ENCODE measurements at places on chromosomes 12 and 14.
A peak's percentile ranks its signal among the peaks of the same experiment; 100 is the strongest.

- DNase-seq, result no peak
These were observed 89.7 kb downstream of the ERGIC2 start for GRCh38 chr12:29291226-29291625.

- DNase-seq, result no peak
These were observed 9.1 kb downstream of the PRKCH start for GRCh38 chr14:61330511-61330910.

GRCh38 chr14:99624971-99625370 lies 20.0 kb upstream of the HHIPL1 start:
- no peak for DNase-seq

- DNase-seq, result no peak
These were observed 12.6 kb upstream of the PLEK2 start for GRCh38 chr14:67424539-67424938.

DNA sequence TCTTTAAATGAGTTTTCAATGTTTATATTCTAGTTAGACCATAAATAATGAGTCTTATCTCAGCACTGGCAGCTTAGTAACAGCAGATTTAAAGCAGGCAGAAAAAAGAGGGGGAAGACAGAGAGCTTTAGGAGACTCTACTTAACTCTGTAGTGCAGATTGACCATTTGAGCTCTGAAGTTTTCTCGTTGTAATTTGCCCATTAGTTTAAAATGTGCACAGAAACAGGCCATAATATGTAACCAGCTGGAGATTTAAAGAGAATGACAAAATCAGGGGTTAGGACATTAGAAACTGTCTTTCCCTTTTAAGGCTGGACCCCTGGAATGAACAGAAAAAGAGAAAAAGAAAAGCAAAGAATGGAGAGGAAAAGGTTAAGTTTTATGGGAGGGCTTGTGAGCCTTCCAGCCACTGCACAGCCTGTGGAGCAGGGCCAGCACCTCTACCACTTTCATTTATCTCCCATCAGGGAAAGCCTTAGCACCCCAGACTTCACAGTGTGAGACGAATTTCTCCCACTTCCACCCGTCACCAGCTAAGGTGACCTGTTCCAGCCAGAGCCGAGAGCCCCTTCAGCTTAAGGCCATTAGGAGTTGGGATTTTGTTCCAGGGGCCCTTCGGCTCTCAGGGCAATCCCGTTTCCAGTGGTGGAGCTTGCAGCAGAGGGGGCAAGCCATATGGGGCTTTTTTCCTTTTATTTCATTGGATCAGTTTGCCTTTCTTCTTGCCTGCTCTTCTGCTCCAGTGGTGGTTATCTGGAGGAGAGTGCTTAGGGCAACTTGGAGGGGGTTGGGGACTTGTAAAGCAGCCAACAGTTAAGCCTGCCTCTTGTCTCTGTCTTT lies 8.0 kb downstream of the IL22 start:
- no peak for DNase-seq

GRCh38 chr12:19694627-19695026 lies 255.3 kb downstream of the AEBP2 start:
- DNase-seq, result no peak

DNA sequence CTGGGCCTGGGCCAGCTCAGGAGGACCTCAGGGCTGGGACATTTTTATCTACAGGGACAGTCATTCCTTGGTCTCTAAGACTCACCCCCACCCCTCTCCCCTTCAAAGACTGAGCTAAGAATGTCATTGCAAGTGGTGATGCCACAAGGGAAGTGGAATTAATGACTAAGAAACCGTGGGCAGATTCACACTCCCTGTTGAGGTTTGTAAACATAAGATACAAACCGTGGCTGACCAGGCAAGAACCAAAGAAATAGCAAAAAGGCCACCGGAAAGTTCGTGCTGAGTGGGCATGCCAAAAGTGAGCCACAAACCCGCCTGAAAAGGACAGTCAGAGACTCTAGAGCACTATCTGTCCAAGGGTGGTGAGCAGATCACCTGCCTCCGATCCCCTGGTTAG lies 25.7 kb downstream of the NUAK1 start:
- no peak for DNase-seq

DNA sequence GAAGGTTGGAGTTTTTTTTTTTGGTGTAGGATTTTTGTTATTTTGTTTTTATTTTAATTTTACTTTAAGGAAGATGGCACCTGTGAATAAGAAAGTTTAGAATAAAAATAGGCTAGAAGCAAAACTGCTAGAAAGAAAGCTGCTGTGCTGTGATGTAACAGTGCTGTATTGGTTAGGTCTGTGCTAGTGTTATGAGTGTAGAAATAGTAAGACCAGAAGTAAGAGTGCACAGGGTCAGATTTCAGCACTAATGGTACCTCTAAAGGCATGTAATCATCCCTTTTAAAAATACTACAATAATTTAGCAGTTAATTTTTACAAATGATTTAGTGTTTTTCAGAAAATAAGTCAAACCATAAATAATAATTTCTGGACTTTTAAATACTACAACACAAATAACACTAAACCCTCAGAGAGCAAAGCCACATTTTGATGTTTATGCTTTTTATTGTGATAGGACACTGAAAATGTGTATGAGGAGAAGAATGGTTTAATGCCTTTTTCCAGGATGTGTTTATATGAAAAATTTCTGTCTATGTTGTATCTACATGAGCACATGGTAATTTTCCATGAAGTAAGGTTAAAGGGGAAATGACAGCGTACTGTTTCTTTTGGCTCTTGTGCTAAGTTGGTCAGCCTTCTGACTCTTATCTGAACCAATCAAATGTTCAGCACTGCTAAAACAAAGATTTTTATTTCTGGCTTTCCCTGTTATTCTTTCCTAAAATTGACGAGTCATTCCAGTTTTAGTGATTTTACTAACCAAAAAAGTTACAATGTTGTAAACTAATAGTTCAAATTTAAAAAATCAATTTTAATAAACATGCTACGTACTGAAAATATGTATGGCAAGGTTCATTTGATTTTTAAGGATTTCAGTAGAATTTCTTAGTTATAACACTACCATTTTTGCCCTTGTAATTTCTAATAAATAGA lies 96.1 kb downstream of the PPHLN1 start:
- no peak for DNase-seq

DNA sequence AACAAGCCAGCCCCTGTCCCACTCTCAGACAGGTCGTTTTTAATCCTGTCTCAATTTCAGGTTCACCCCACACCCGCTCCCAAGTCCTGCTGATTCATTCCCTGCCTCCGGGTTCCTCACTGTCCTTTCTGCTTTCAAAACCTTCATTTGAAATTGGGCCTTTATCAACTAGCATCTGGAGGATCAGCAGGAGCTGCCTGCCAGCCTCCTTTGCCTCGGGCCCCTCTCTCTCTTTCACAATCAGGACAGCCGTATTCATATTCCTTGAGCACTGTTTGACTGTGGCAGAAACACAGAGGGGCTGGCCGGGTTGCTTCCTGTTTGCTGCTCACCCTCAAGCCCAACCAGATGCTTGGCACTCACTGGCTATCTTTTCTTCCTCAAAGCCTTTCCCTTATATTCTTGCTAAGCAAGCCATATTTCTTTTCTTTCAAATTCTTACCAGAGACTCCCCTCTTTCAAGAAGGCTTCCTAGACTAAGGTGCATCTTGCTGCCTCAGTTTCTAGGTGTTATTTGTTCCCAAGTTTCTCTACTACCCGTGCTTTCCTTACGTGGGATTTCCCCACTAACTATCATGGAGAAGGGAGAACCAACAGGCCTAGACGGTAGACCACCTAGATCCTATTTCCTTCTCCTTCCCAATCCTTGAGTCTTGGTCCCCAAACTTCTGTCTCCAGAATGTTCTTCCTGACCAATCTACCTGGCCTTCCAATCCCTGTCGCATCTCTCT lies 3.0 kb downstream of the GALNT6 start:
- DNase-seq, result no peak

DNA sequence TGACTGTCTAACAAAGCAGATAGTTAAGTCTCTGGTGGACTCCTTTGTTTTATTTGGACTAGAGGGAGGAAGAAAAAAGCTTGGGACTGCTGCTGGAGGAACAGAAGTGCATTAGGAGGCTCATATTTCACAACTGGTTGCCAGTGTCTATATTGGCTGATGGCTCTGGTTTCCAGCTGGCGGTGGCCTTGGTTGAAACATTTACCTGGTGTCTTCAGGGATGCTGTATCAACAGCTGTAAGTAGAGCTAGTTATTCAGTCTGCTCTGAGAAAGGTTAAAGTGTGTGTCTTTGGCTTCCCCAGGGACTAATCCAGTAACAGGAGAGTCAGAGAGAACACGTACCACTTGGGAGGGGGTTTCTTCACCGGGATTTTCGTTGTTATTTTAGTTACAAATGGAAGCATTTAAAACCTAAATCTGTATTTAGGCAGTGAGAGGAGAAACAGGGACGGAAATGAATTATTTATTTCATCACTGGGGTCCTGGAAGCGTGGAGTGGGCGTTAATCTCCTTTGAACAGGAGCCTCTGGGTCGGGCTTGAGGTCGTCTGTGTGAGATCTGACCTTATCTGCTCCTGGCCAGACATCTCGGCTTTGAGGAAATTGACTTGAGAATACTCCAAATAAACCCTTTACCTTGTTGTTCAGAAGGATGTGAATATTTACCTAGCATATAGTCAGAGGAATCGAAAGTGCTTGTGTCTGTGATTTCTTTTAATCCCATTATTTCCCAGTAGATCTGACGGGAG lies 149.9 kb downstream of the NRXN3 start:
- no peak for DNase-seq

- no peak for DNase-seq
These were observed 859.2 kb downstream of the DIO2 start for GRCh38 chr14:79352076-79352630.

DNA sequence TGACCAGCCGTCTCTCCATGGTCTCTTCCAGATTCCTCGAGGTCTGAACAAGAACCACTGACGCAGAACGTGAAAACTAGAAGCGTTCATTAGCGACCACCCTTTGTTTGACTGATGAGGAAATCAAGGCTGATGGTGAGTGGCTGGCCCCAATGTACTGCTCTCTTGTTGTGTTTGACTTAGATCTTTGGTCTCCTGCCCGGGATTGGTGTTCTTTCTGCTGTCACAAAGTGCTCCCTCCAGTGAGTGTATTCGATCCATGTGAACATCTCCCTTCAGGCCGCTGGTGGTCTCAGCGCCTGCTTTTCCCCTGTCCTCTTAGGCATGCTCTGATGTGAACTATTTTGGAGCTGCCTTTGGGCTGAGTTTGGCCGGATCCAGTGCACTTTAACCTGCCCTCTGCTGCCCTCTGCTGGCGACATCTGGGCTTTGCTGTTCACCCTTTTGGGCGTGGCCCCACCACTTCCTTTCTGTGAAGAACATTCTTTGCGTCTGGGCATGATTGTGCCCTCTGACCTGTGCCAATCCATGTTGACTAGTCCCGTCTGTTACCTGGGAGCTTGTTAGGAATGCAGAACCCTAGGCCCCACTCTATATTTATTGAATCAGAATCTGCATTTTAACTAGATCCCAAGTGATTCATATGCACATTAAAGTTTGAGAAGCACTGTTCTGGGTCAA lies 279.1 kb downstream of the TTC6 start:
- peak; percentile 18 for DNase-seq

DNA sequence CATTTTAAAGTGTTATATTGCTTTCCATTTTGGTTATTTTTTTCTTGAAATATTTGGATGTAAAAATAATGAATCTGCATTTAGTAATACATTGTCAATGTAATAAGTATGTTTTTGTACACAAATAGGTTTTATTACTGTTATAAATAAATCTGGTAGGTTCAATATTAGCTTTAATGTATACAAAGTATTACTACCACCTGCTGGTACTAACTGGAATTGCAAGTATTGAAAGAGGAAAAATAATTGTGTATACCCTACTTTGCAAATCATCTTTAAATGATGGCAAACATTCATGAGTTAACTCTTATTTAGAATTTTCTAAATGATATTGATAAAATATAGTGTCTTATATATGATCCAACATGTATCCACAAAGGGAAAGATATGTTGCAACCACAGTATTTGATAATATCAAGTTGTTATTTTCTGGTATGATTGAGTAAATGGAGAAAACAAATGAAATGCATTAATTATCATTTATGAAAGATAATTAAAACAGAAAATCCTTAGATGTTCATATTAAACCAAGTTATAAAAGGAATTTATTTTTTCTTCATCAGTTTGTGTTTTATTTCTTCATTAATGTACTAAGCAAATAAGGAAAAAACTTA lies 3.2 kb downstream of the OR4K2 start:
- DNase-seq, result no peak

DNA sequence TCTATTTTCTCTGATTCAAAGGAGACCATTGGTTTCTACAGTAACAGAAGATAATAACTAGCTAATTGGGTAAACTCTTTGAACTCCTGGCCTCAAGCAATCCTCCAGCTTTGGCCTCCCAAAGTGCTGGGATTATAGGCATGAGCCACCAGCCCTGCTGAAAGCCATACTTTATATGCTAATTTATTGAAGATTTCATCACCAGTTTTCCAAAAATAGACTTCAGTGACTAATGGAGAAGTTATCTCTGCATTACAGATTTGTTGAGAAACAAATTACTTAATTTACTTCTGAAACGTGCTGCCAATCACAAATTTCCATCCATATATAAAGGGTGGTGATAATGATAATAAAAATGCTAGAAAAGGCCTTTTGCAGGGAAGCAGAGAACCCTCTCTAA lies 1758.1 kb upstream of the SEL1L start:
- DNase-seq, result no peak

DNA sequence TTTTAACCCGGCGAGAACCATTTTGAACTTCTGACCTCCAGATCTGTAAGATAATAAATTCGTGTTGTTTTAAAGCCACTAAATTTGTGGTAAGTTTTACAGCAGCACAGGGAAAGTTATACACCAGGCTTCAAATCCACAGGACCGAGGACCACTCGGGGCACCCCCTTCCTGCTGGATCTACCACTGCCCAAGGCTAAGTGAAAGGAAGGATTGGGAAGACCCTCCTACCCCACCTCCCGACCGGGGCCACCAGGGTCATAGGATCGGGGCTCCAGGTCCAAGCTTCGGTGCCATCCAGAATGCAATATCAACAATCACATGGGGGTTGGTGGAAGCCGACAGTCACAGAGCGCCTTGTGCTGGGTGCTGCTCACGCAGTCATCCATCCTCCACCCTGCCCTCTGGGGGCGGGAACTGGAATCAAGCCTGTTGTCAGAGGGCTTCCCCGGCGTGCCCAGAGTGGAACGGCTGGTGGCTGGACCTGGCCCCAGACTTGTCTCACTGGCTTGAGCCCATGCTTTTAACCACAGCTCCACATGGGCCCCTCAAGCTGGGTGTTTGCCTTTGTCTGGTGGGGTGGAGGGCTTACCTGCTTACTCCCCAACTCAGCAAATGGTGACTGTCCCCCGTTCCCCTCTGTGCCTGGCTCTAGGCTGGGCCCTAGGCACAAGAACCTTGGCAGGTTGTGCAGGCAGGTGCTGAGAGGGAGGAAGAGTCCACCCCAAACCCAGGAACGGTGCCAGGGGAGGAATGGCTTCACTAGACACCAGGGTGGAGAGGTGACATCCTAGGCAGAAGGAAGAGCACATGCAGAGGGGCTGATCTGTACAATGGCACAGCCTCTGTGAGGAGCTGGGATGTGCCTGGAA lies 180.3 kb upstream of the RTL1 start:
- DNase-seq, result no peak
